Activated CD8-positive, alpha-beta memory T cell treated with anti-CD3 and anti-CD28 coated beads for 4 hours (primary cell): ENCODE measurements at places on chromosomes 4 and X.

DNA sequence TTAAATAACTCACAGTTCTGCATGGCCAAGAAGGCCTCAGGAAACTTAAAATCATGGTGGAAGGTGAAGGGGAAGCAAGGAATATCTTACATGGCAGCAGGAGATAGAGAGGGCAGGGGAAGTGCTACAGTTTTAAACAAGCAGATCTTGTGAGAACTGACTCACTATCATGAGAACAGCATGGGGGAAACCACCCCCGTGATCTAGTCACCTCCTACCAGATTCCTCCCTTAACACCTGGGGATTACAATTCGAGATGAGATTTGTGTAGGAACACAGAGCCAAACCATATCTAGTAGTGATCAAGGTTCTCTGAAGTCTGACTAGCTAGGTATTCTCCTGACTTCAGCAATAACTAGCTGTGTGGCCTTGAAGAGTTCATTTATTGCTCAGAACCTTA lies 56.0 kb downstream of the BANK1 start:
- DNase-seq = no peak

DNA sequence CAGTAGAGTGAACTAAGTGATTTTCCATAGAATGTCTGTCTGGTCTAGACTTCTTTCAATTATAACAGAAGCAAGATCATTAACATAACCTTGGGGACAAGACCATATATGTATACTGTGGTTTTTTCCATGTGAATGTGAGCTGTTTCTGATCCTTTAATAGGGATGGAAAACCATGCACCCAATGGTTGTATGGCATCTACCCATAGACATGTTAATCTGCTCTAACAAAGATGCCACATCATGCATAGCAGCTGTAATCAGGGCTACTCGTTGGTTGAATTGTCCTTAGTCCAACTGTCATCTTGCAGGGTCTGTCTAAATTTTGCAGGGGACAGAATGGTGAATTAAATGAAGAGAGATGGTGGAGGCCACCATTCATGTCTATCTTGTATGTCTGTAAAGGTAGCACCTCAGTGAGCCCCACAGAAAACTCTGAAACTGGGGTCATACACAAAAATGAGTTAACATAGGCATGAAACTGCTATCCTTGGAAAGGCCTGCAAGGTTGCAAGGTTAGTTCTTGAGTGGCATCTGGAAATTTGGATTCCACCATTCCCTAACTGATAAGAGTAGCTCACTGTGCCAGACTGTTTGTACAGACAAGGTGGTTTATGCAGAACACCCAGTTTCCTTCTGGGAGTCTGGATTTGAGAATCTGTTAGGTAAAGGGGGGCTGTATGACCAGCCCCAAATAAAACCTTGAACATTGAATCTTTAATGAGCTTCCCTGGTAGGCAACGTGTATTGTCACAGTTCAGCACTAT lies 16.5 kb downstream of the THAP6 start:
- no peak for DNase-seq

GRCh38 chrX:56757327-56757726 lies 28.3 kb downstream of the NBDY start:
- DNase-seq = no peak

GRCh38 chr4:67909905-67910584 lies 26.2 kb upstream of the TMPRSS11D start:
- DNase-seq = no peak

DNA sequence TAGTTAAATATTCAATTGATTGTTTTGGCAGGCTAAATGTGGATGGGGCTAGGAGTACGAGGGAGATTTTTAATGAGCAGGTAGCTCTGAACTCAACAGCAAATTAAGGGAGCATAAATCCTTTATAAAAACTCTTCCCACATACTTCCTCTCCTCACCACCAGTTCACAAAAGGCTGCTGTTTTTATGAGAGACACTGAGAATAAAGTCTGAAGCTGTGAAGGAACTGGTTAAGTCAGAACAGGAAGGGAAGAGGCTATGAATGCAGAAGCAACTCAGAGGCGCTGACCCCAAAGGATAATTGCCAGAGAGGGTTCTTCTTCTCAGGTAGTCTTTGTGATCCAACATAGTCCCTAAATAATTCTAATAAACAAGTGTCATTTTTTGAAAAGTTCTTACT lies 406.1 kb downstream of the GPM6A start:
- DNase-seq = no peak

- DNase-seq = no peak
Measured at GRCh38 chr4:7806338-7807090, 133.1 kb downstream of the AFAP1 start.

DNA sequence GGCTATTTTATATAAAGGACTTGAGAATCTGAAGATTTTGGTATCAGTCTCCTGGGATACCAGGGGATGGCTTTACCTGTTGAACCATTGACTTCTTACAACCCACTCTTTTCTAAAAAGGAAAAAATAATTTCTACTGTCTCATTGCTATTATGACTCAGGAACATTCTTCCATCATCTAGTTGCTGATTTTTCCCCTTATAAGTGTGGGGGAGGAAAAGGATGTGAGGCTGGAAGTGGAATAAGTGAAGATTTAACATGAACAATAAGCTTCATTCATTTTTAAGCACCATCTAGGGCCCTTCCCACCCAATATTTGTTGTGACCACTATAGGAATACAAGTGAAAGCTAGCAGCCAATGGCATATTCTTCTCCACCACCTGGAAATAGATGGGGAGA lies 10.6 kb upstream of the MND1 start:
- DNase-seq = no peak

- DNase-seq = no peak
Measured at GRCh38 chr4:72991873-72992272, 77.6 kb downstream of the COX18 start.

DNA sequence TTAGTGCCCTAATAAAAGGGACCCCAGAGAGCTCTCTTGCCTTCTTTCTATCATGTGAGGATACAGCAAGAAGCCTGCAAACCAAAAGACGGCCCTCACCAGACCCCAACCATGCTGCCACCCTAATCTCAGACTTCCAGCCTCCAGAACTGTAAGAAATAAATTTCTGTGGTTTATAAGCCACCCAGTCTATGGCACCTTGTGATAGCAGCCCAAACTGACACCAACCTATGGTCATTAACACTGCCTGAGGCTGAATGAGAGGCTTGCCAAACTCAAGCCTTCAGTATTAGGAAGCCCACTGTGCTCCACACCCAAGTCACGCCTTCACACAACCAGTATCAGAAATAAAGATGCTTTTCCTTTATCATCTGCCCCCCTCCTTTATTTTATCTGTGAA lies 127.3 kb upstream of the KLF3 start:
- DNase-seq = no peak

- DNase-seq = no peak
Measured at GRCh38 chrX:68536429-68536828, 37.6 kb downstream of the YIPF6 start.

GRCh38 chr4:139153411-139154133 lies 23.4 kb downstream of the ELF2 start:
- no peak for DNase-seq

DNA sequence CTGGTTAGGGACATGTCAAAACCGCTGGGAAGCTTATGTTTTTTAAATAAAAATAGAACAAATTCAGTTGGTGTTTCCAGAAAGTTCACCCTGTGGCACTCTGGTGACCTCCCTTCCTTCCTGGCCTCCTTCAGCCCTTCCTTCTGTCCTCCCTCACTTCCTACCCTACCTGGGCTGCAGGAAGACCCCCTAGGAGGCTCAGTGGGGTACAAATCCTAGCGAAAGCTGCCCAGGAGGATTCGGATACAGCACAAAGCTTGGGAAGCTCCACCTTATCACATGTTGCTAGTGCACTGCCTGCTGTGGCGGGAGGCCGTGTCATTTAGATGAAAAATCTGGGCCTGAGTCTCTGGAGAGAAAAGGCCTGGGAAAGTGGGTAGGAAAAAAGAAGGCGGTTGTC lies 60.5 kb downstream of the FHDC1 start:
- DNase-seq = no peak

DNA sequence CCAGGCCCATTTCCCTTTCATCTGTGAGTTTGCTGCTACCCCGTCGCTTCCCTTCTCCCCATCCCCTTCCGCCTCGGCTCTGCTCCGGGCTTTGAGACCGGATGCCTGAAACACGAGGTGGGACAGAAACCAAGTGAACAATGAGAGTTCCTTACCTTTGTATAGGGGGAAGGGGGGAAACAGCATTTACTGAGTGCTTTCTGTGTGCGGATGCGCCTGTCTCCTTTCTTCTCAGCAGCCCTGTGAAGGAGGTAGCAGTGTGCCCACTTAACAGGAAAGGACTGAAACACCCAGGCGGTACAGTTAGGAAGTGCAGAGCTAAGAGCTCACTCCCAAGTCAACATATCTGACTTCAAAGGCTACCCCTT lies 43.2 kb upstream of the TMSB15B start:
- DNase-seq = no peak

- no peak for DNase-seq
Measured at GRCh38 chr4:4259484-4260100, 11.6 kb upstream of the TMEM128 start.

DNA sequence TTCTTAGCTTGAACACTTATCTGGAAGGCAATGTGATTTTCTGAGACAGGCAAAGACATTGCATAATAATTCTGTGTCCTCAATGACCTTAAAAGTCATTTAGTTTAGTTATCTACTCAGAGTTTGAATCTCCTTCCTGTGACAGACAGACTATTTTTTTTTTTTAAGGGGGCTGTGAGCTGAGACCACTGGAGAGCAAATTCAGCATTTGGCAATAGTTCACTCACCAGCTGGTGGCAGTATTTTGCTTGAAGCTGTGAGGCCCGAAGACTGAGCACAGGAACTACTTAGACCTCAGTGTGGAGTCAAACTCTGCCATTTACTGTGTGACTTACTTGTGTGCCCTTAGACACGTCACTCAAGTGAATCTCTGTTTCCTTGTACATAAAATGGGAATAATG lies 22.9 kb upstream of the CPE start:
- DNase-seq = no peak

DNA sequence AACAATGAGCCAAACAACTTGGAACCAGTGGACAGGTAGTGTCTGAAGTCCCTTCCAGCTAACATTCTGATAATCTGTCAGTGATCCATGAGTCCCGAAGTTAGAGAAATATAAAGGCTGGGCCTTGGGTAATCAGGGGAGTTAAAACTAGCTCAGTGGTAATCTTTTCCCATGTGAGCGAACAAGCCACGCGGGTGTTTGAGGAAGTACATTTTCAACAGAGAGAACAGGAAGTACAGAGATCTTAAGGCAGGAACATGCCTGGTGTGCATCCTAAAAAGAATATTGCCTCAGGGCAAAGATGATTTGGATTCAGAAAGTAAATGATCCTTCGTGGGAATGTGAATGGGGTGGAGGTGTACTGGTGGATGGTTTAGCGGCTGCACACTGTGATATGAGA lies 42.9 kb downstream of the FNIP2 start:
- DNase-seq = no peak

- no peak for DNase-seq
Measured at GRCh38 chr4:145934434-145935047, 4.1 kb downstream of the ZNF827 start.

- DNase-seq = no peak
Measured at GRCh38 chr4:32337403-32337802, 1617.2 kb downstream of the PCDH7 start.

DNA sequence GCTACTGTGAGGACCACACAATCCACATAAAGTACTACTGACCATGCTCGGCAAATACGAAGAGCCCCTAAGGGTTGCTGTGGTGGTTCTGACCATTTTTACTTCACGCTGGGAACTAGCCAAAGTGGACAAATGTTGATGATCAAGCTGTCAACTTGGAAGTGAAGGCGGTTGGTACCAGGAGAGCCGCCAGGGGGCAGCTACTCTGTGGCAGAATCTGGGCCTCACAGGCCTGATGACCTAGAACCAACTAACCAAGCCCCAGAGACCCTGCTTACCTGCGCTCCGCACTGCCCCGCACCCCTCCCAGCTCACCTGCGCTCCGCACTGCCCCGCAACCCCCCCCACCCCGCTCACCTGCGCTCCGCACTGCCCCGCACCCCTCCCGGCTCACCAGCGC lies 5.6 kb downstream of the GAK start:
- DNase-seq = no peak

- DNase-seq = no peak
Measured at GRCh38 chrX:73830489-73831414, 267.8 kb downstream of the CHIC1 start.

- no peak for DNase-seq
Measured at GRCh38 chr4:181559637-181560036, 683.6 kb upstream of the TENM3 start.

- DNase-seq = no peak
Measured at GRCh38 chr4:129179276-129179675, 83.3 kb downstream of the C4orf33 start.

- DNase-seq = no peak
Measured at GRCh38 chr4:88759039-88759894, 61.6 kb upstream of the NAP1L5 start.

DNA sequence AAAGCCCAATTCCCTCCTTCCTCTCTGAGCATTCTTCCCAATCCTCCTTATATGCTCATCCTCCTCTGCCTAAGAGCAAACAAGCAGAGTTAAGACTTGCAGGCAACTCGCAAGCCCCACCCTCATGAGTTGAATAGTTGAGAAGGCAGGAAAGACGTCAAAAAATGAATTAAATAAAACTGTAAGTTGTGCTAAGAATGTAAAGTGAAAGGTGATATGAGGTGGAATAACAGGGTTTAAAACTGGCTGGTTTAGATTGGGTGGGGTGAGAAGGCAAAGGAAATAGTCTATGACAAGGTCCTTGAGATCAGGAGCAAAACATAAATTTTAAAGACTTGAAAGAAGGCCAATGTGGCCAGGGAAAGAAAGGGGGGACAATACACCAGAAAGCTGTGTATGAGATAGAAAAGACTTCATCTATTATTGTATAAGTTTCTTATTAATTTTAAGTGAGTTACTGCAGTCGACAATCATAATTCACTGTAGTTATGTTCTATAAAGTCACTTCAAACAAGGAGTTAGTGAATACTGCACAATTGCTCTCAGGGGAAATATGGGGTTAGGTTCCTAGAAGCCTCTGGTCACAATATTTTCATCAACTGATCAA lies 124.9 kb downstream of the RELL1 start:
- DNase-seq = no peak

DNA sequence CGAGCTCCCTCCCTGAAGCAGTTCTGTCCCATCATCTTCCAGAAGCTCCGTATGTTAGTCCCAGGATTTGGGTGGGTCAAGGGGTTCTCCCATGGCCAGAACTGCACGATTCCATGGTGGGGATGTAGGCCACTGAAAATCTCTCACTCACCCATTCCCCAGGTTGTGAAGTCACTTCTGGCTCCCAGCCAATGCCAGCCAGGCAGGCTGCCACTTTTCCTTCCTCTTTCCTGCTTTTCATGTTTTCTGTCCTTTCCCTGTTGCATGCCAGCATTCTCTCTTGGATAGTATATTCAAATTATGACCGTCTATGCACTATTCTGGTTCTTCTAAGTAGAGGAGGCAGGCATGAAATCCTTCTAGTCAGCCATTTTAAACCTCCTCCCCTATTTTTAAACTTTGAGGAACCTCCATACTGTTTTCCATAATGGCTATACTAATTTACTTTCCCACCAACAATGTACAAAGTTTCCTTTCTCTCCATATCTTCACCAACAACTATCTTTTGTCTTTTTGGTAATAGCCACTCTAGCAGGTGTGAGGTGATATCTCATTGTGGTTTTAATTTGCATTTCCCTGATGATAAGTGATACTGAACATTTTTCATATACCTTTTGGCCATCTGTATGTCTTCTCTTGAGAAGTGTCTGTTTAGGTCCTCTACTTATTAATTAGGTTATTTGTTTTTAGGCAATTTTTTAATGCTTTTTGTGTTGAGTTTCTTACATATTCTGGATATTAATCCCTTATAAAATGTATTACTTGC lies 182.1 kb upstream of the TET2 start:
- no peak for DNase-seq
